RCC 7860 (cell line): ENCODE measurements at places on chromosomes 12 and 14.
A peak's percentile ranks its signal among the peaks of the same experiment; 100 is the strongest.

GRCh38 chr12:93319523-93320050 is 58.1 kb upstream of the NUDT4 start:
- DNase-seq: no peak

DNA sequence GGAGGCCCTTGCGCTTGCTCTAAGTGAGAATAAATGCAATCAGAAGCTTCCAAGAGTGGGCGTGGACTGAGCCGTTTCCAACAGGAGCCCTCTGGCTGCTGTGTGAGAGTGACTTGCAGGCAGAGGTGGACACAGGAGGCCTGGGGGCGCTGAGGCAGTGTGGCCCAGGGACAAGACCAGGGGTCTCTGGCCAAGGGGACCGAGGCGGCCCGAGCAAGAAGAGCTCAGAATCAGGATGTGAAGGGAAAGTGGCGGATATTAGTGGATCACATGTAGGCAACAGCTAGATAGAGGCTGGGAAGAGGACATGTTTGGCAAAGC is 8.6 kb downstream of the RIMBP2 start:
- no peak for DNase-seq

- DNase-seq: no peak
Measured at GRCh38 chr12:79114896-79115295, 250.3 kb downstream of the SYT1 start.

DNA sequence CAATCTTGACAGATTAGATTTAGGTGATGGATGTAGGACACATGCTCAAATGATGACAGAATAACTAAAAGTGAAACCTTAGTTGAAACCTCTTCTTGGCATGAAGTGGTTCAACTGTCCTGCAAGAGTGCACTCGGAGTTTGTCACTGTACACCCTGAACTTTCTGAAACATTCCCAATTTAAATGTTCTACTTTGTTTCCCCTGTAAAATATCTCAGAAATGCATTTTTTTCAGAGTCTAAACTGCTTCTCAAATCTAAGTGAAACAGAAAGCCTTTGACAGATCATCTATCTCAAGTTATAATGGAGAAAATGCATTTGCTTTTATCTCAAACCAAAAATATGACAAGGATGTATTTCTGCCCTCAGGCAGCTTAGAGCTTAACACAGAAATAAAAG is 66.0 kb downstream of the BHLHE41 start:
- no peak for DNase-seq

DNA sequence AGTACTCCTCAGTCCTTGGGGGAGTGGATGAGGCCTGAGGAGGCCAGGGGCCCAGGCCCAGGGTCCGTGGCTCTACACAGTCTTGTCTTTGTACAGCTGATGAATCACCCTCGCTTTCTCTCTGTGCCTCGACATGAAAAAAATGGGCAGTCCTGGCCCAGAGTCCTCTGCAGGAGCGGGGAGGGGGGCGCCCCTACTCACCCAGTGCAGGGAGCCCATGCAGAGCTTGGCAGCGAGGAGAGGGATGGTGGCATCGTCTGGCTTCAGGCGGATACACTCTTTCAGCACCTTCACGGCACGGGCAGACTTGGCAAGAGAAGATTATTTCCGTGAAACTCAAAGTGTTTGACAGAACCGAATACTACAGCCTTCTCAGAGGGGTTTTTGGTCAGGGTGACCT is 159.3 kb downstream of the TTC7B start:
- no peak for DNase-seq

DNA sequence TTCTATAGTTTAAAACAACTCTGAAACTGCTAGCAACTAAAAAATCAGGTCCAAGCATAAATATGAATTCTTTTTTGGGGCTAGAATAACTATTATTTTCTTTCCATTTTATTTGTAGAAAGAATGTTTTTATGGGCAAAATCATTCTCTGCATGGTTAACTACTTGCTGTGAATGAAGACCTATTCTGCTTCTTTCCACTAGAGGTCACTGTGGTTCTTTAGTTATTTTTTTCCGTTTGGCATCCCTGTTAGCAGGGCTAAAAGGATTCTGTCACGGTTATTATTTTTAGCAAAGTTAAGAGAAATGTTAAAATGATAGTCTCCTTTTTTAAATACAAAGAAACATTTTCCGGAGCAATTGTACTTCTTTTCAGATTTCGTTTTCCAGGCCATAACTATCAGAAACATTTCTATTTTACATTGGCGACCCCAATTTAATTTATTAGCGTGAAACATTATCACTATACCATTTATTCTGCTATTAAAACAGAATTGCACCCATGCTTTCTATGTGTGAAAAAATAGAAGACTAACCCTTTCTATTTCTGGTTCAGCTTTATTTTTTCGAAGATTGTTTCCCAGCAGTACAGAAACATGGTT is 404.8 kb downstream of the ATP23 start:
- DNase-seq: peak; percentile 63

DNA sequence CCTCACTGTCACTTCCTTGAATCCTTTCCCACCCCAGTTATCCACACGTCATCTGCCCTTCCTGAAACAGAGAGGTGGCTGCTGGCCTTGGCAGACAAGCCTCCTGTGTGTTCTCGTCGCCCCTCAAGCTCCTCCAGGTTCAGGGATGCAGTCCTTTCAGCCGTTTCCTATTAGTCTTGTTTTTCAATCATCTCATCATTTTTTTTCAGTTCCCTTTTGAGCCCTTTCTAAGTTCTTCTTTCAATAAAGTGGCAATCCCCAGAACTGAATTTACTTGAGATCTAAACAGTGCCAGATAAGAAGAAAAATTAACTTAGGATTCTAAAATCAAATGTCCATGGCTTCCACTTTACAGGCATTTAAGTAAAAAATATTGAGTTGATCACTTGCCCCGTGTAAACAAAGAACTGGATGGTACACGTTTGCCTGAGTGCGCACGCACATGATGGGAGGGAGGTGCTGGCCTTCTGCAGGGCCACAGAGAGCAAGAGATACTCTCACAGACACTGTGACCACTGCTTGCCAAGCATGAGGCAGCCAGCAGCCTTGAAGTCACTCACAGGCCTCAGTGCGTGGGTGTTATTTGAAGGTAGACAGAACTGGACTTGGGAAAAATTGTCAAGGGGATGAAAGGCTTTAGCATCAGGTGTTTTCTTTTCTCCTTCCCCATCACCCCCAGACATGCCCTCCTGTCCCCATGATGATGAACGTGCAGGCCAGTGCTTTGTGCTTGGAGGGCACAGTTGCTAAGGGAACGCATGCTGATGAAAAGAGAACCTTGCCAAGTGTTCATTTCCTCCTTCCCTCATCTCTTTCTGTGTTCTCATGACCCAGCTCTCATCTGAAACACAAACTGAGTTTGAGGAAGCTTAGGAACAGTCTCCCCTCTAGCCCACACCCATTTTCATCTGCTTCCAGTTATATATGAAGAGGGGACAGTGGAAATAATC is 408.3 kb downstream of the EGLN3 start:
- no peak for DNase-seq

DNA sequence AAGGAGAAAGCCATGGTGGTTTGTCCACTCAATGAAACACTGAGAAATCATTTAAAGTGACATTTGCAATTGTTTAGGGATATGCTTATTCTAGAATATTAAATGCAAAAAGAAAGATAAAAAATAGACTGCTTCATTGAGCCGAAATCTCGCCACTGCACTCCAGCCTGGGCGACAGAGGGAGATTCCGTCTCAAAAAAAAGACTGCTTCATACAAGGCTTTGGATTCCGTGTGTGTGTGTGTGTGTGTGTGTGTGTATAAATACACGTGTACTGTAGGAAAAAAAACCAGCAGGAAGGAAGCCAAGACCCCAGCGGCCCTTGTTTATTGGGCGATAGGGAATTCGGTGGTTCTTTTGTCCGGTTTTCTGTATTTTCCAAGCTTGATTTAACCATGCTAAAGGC is 3.2 kb upstream of the ZNF839 start:
- DNase-seq: no peak

- DNase-seq: no peak
Measured at GRCh38 chr14:104852280-104852663, 12.8 kb upstream of the CEP170B start.

GRCh38 chr12:6821591-6822425 is at the start of gene GPR162:
Gene GPR162 (plus strand): TSS chr12:6821821. CDS start chr12:6823899, 2,078 bp downstream.
- no peak for DNase-seq

- DNase-seq: no peak
Measured at GRCh38 chr12:116894913-116895312, 13.7 kb upstream of the HRK start.

- no peak for DNase-seq
Measured at GRCh38 chr14:25340882-25341281, 290.9 kb upstream of the STXBP6 start.

DNA sequence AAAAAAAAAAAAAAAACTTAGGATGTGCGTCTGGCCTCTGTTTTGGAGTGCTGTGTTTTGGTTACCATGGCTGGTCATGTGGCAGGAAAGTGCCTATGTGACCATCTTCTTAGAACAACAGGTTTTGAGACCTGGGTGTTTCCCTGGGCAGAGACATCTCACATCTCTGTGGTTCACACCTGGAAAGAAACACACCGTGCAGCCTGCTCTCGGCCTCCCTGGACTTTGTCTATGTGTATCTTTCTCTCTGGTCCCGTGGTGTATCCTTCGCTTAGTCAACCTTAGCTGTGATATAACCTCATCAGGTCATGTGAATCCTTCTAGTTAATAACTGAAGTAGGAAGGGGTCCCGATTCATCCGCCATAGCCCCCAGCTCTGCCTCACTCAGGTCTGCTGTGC is 22.6 kb downstream of the ACADS start:
- DNase-seq: no peak
